ENCODE measurements at places on chromosomes 6 and 20.

DNA sequence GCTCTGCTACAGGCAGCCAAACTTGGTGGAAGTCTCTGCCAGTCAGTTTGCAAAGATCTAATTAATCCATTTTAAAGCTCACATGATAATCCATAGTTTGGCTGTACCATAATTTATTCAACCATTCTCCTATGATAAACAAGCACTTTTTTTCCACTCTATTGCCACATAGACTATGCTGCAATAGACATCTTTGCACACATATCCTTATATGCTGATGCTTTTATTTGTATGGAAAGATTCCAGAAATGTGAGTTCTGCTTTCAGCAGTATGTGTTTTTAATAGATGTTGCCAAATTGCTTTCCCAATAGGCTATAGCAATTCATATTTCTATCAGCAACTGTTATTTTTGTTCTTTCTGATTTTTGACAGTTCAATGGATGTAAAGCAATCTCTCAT lies 628.0 kb downstream of the KIF16B start:
- no peak for DNase-seq

DNA sequence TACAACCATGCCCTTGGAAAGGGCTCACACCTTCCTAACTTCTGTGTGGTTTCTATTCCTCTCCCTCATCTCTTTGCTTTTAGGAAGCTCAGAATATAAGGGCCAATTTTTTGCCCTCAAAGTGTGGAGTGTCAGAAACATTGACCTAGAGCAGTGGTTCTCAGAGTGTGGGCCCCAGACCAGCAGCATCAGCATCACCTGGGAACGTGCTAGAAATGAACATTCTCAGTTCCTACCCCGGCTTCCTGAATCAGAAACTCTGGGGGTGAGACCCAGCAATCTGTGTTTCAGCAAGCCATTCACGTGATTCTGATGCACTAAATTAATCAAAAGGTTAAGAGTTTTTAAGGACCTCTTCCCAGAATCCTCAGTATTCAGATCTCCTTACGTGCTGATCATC lies 47.9 kb upstream of the IL17A start:
- no peak for DNase-seq

DNA sequence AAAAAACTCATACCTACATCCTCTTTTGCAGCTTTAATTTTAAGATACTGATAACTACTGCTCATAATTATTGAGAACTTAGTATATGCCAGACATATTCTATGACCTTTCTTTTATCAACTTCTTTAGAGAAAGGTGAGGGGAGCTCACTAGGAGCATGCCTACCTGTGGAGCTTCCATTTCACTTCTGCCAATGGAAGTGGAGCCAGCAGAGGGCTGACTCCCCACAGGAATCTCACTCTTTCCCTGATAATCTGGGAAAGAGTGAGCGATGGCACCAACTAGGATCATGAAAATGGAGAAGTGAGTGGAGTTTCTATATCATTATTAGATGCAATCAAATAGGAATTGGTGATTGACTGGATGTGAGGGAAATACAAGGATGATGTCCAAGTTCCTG lies 484.9 kb downstream of the LMBRD1 start:
- DNase-seq = no peak

DNA sequence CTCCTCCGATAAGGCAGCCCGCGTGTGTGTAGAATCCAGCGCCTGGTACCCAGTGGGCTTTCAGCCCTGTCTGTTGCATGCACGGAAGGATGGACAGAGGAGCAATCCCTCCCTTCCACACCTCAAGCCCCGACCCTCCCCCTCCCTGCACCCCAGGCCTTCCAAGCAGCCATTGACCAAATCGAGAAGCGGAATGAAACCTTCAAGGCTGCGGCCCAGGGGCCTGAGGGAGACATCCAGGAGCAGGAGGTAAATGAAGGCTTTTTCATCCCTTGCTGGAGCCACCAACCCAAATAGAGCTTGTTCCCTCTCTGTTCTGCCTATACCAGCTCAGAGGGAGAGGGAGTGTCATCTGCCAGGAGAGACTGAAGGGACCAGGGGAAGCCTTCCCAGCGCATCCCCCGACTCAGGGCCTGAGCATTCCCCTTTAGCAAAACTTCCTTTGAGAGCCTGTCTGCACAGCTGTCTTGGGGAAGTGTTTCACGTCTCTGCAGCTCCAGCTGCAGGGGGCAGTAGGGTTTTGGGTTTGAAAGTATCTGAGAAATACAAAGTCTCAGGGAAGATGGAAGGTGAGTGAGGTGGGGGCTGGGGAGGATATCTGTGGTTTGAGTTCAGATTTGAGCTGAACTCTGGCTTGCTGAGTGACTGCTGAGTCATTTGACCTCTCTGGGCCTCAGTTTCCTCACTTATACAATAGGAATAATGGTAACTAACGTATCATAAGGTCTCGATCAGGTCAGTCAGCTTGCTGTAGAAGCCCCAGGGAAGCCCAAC lies 16.1 kb downstream of the FGD2 start:
- DNase-seq = no peak

- no peak for DNase-seq
These were observed 275.8 kb downstream of the FARS2 start for GRCh38 chr6:5537132-5537531.

- DNase-seq = no peak
These were observed 9.4 kb upstream of the COL9A1 start for GRCh38 chr6:70312165-70312745.

DNA sequence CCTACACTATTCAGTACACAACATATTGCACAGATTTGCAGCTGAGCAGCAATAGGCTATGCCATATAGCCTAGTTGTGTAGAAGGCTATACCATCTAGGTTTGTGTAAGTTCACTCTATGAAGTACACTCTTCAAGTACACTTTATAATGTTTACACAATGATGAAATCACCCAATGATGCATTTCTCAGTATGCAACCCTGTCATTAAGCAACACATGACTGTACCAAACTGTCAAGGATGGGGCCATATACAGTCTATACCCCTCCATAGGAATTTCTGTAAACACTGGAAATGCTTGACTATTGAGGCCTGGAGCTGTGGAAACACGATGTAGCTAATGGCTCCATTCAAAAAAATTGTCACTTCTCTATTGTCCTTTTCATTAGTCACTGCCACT lies 535.4 kb downstream of the EPM2A start:
- no peak for DNase-seq

Measured in occipital lobe (tissue), 3 donors.